DMS79 (cell line): ENCODE measurements at places on chromosomes 7 and 10.

DNA sequence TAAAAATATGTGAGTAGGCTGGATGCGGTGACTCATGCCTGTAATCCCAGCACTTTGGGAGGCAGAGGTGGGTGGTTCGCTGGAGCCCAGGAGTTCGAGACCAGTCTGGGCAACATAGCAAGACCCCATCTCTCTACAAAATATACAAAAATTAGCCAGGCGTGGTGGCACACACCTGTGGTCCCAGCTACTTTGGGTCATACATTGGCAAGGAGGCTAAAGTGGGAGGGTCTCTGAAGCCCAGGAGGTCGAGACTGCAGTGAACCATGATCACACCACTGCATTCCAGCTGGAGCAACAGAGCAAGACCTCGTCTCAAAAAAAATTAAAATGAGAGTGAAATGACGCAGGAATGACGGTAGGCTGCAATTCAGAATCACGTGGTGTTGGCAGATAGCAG lies 64.7 kb upstream of the SH2B2 start:
- no peak for DNase-seq

DNA sequence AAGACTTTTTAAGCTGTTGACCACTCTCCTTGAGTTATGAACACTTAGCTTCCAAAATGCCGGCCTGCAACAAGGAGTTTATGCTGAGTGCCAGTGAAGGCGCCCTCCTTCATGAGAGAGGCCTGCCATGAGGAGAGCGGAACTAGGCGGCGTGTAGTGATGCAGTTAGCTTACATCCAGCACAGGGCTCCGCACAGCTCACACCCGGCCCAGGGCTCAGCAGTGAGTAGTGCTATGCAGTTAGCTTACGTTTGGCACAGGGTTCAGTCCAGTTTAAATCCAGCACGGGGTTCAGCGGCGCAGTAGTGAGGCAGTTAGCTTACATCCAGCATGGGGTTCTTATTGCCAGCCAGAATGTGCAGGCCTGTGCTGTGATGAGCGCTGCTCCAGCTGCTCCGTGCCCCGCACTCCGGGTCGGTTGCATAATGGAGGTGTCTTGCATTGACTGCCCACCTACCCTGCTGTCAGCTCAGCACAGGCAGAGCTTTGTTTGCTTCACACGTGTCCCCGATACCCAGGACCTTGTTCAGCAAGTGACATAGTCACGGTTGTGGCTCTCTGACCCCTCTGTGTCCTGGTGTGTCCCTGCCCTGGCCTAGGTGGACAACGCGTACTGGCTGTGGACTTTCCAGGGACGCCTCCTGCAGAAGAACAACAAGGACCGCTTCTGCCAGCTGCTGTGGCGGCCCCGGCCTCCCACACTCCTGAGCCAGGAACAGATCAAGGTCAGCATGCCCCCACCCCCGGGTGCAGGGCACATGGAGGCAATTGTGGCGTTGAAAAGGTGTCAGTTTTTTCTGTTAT lies 21.9 kb downstream of the EIF3B start:
- DNase-seq: no peak

- no peak for DNase-seq
These were observed 403.5 kb upstream of the RNF32 start for GRCh38 chr7:156236936-156237599.

- DNase-seq: no peak
These were observed 6.7 kb downstream of the KCP start for GRCh38 chr7:128903621-128904361.

GRCh38 chr10:112782200-112782907 lies 167.7 kb upstream of the TCF7L2 start:
- DNase-seq: no peak

- no peak for DNase-seq
These were observed 18.4 kb downstream of the FAM241B start for GRCh38 chr10:69648461-69648860.

GRCh38 chr7:108629651-108630400 lies 60.2 kb downstream of the DNAJB9 start:
- no peak for DNase-seq

DNA sequence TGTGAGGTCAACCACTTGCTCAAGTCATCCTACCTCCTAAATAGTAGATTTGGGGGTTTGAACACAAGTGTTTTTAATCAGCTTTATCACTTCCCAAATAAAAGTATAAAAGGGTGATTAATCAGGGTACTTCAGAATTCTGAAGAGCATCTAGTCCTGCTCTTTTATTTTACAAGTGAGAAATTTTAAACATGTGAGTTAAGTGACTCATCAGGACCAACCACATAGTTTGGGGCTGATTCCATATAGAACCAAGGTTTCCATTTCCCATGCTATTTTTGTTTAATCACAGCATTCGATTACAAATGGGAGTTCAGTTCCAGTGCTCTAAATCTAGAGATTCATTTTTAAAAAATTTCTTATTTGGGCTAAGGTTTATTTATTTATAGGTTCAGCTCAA lies 113.4 kb downstream of the GPR158 start:
- DNase-seq: no peak

- DNase-seq: no peak
These were observed 21.7 kb upstream of the PCGF5 start for GRCh38 chr10:91198781-91199180.

GRCh38 chr7:76296743-76297740 lies 5.4 kb upstream of the HSPB1 start:
- no peak for DNase-seq

DNA sequence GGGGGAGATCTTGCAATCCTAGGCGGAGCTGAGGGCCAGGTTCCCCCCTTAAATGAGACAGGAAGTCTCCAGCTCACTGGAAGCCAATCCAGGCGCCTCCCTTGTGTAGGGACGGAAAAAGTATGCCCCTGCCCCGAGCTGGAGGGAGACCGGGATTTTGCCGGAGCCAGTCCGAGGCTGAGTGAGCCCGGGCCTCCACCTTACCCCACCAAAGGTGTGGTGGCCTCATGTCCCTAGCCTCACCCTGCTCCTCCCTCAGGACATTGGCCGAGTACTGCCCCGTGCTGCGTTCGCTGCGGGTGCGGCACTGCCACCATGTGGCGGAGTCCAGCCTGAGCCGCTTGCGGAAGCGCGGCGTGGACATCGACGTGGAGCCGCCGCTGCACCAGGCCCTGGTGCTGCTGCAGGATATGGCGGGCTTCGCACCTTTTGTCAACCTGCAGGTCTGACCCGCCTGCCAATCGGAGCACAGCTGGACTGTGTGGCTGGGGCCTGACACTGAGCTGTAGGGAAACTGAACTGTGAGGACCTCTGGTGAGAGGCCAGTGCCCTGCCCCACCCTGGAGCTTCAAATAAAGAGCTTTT lies 2.0 kb downstream of the FBXL15 start:
- no peak for DNase-seq

DNA sequence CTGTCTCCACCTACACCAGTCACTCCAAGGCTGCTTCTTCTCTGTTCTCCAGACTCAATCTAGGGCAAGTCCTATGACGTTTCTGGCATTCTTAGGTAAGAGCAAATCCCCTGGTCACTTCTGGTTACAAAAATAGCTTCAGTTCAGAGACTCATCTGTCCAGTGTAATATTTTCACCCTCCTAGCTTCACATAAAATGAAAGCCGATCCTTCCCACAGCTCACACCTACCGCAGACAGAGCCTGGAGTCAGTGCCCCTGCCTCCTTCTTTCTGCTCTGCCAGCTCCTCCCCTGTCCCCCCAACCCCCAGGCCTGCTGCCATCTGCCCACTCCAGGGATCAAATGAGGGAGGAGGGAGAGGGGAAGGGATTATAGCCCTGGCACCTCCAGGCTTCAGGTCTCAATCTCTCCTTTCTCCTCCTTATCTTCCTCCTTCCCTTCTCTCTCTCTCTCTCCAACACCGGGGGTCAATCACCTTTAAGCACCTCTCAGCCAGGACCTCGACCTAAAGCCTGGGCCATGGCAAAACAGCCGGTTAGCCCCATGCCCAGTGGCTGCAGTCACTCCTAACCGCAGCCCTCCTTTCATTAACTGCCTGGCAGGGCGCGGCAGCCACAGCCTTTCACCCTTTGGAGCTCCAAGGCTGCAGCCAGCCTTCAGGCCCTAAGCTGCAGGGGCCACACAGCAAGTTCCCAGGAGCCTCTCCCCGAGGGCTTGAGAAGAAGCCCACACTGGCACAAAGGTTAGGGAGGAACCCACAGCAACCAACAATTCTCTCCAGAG lies 292.6 kb upstream of the MGMT start:
- no peak for DNase-seq

DNA sequence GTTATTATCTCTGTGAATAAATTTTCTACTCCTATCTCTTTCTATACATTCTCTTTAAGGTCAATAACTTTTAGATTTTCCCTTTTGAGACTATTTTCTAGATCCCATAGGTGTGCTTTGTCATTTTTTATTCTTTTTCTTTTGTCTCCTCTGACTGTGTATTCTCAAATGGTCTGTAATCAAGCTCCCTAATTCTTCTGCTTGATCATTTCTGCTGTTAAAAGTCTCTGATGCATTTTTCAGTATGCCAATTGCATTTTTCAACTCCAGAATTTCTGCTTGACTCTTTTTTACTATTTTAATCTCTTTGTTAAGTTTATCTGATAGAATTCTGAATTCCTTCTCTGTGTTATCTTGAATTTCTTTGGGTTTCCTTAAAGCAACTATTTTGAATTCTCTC lies 78.2 kb downstream of the THNSL1 start:
- no peak for DNase-seq

- DNase-seq: no peak
These were observed 55.3 kb downstream of the PTPRE start for GRCh38 chr10:127962205-127962604.

- DNase-seq: no peak
These were observed 83.8 kb downstream of the COL13A1 start for GRCh38 chr10:69885379-69886013.

DNA sequence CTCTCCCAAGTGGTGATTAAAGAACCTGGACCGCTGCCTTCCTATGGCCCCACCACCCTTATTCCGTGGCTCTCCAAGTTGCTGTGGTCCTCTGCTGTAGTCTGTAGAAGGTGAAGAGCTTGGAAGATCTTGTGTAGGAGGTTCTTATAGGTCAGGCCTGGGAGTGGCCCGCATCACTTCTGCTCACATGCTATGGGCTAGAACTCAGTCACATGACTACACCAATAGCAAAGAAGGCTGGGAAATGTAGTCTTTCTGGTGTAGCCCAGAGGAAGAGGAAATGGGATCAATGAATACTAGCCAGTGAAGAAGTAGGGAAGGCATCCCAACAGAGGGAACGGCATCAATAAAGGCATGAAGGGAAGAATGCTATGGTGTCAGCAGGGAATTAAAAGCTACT lies 41.3 kb upstream of the AOAH start:
- no peak for DNase-seq

DNA sequence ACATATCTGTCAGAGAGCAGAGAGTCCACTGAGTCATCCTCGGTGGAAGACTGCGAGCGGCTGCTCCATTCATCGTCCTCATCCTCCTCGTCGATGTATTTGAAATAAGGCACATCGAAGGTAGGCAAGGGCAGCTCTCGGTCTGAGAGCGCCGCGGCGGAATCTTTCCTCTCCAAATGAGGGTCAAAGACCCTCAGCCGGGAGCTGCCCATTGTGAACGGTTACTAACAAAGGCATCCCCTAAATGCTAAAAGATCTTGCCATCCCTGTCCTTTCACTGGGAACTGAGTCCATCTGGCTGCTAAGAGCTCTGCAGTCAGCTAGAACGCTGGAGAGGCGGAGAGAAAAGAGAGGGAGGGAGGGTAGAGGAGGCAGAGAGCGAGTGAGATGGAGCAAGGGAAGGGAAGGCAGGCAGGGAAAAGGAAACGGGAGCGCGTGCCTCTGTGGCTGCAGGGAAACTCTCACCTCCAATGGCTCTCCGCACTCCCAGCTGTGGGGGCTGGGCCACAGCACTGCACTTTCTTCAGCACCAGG lies 163.4 kb downstream of the RAPGEF5 start:
- peak; percentile 29 for DNase-seq

GRCh38 chr7:18590241-18590640 lies 94.7 kb downstream of the HDAC9 start:
- DNase-seq: no peak

DNA sequence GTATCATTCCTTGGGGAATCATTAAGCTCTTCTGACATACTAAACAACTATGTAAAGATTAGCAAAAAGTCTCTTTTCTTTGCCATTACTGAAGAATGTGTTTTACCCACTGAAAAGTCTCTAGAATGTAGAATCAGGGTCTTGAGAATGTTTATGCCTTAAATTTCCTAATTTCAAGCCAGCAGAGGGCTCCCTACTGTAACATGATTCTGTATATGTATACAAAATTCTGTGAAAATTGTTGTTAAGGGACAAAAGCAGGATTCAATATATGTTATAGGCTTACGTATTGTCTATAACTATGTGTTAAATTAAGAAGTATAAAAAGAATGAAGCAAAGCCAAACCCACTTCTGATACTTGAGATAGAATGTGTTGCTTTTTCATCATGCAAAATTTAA lies 296.9 kb upstream of the DGKB start:
- no peak for DNase-seq

GRCh38 chr7:4531236-4531635 lies 150.9 kb upstream of the FOXK1 start:
- DNase-seq: no peak
